GM12878 (cell line): ENCODE measurements at places on chromosomes 11 and 22. TPM values are rescaled to one million over a fixed set of nuclear protein-coding genes. Genes with fewer than 3 reads are reported as not detected.

The TIMP3 gene
- 0.40 and 0.74 TPM in 2 replicates for total RNA-seq

The PKDREJ gene
- not detected in 2 replicates for total RNA-seq

The OR52A1 gene
- total RNA-seq = not detected in 2 replicates

The SLC22A25 gene
- total RNA-seq = 0.08 TPM in 1 of 2 replicates, not detected in the other

The KDM4E gene
- not detected in 2 replicates for total RNA-seq

GRCh38 chr11:57764566-57764965 is 3.0 kb downstream of the CTNND1 start:
- H3K4me3 ChIP-seq = peak overlapping the region; percentile 70
- no peaks in the 10 kb centered on the region for H3K36me3 ChIP-seq
- H3K4me1 ChIP-seq = no peaks in the 10 kb centered on the region
- DNase-seq = no peak

DNA sequence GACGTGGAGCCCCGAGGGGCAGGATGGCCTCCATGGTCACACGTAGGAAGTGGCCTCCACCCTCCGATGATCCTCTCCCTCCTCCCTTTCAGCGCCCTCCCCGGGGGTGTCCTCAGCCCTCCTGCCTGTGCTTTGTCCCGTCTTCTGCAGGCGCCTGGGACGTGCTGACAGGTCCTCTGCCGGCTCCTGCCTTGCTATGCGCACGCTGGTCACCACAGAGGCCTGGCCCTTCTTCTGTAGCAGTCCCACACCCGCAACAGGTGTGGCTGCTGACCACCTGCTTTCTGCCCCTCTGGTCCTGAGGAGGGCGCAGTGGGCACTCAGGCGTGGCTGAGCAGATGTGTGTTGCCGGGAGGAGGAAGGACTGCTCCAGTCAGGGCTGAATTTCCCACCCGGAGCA is 27.7 kb upstream of the PPP6R3 start:
- H3K27ac ChIP-seq = no peak overlapping the region
- no peaks in the 10 kb centered on the region for H3K27me3 ChIP-seq
- H3K4me3 ChIP-seq = no peak overlapping the region
- DNase-seq = no peak
- H3K4me1 ChIP-seq = no peaks in the 10 kb centered on the region
- peaks cover 16% of the 10 kb centered on the region for H3K36me3 ChIP-seq

DNA sequence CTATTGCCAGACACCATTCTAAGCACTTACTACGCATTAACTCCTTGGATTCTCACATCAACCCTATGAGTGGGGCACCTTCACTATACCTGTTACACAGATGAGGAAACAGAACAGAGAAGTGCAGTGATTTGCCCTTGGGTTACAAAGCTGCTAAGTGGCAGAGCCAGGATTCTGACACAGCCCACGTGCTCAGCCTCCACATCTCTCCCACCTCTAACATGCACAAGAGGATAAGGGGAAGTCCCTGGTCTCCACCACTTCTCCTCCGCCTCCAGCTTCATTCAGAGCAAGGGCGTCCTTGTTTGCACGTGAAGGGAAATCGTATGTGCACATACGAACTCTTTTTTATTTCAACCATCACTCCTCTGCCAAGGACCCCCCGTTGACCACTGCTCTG is 53.7 kb downstream of the CDON start:
- DNase-seq = no peak
- H3K4me1 ChIP-seq = no peaks in the 10 kb centered on the region
- 0 out of 2 replicates have a peak, but pooled peaks cover 4% of the 10 kb centered on the region for H3K27me3 ChIP-seq
- H3K36me3 ChIP-seq = no peaks in the 10 kb centered on the region

DNA sequence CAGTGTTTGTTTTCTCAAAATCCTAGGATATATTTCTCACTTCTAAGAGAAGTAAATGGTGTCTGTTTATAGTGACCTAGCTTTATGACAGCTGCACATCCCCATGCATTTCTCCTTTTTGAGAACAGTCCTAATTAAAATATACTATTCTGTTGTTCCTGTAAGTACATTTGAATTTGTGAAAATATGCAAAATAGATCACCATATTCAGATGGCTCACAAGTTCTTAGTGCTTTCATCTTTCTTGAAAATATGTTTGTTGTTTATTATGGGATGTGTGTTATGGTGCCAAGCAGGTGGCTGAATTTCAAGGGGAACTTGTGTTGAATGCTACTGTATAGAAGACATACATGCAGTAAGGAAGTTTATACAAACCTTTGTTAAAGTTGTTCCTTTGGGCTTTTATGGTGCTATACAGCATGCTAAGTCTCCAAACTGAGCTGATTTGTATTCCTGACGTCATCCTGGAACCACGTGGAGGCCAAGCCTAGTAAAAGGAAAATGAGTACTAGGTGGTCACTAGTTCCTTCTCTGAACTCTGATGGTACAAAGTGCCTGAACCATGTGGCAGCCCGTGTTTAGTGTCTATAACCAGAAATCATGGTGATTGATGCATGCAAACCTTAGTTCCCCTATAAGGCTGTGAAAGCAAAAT is 7.8 kb upstream of the VSTM5 start:
- H3K27ac ChIP-seq = no peak overlapping the region
- H3K4me3 ChIP-seq = no peak overlapping the region
- H3K27me3 ChIP-seq = no peaks in the 10 kb centered on the region
- no peaks in the 10 kb centered on the region for H3K36me3 ChIP-seq
- no peak for DNase-seq
- no peaks in the 10 kb centered on the region for H3K4me1 ChIP-seq

GRCh38 chr11:31972623-31973022 is 118.3 kb upstream of the RCN1 start:
- H3K27ac ChIP-seq = no peak overlapping the region
- H3K36me3 ChIP-seq = no peaks in the 10 kb centered on the region
- no peak for DNase-seq
- peaks cover 2% of the 10 kb centered on the region; the same call in 1 of the 2 replicates for H3K27me3 ChIP-seq
- H3K4me1 ChIP-seq = no peaks in the 10 kb centered on the region

DNA sequence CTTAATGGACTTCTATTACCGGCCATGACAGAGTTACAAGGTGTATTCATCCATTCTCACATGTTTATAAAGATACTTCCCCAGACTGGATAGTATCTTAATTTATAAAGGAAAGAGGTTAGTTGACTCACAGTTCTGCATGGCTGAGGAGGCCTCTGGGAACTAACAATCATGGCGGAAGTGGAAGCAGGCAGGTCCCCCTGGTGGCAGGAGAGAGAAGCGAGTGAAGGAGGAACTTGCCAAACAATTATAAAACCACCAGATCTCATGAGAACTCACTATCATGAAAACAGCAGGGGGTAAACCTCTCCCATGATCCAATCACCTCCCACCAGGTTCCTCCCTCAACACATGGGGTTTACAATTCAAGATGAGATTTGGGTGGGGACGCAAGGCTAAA is 170.0 kb upstream of the PDGFD start:
- no peaks in the 10 kb centered on the region for H3K27me3 ChIP-seq
- no peak overlapping the region for H3K4me3 ChIP-seq
- H3K36me3 ChIP-seq = no peaks in the 10 kb centered on the region
- H3K4me1 ChIP-seq = no peaks in the 10 kb centered on the region

DNA sequence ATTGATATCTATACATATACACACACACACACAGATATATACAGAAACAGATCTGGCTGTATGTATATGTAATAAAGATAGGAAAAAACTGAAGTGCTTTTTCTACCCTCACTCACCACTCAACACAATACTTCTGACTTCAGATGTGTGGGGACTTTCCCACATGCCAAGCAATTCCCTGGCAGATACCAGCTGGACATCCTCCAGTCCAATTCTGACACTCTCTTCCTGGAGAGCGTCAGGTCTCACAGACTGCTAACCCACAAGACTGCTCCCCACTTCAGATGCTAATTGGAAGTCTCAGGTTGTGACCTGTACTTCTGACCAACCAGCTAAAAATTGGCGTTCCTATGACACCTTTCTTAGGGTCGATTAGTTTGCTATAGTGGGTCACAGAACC is 140.6 kb downstream of the ATG16L2 start:
- DNase-seq = peak; percentile 41
- H3K4me3 ChIP-seq = no peak overlapping the region
- peaks cover 8% of the 10 kb centered on the region; the same call in 1 of the 2 replicates for H3K36me3 ChIP-seq

DNA sequence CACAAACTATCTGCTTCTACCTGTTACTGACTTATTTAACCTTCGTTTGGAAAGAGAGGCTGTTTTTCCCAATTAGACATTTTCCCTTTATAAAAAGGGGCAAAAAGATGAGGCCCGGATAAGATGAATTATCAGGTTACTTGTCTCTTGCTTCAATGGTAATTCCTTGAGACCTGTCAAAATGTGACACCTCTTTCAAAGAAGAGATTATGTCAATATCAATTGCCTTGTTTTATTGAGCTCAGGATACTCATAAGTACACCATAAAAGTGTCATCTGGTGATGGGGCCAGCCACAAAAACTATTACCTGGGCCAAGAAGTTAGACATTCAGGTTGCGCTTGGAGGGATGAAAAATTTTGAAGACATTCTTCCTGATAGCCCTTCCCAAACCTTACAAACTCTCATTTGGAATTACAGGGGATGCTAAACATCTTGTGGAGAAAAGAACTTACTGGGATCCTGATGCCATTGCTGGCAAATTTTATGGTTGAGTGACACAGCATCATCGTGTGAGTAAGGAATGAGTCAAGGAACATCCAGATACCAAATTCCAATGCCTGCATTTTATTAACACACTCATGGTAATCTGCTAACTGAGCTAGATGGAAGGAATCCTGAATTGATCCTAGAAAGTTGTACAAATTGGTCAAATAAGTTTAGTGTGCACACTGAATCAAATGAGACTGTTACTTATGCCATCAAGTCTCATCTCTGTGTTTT is 1071.2 kb downstream of the LRRC4C start:
- no peaks in the 10 kb centered on the region for H3K27me3 ChIP-seq
- no peak overlapping the region for H3K27ac ChIP-seq
- H3K4me3 ChIP-seq = no peak overlapping the region
- H3K36me3 ChIP-seq = no peaks in the 10 kb centered on the region

- DNase-seq = no peak
- H3K4me3 ChIP-seq = no peak overlapping the region
- no peaks in the 10 kb centered on the region for H3K4me1 ChIP-seq
- peaks cover 2% of the 10 kb centered on the region; the same call in 1 of the 2 replicates for H3K27me3 ChIP-seq
These were observed 94.2 kb upstream of the RTL6 start for GRCh38 chr22:44592126-44592823.

GRCh38 chr11:132588366-132588765 is 943.9 kb downstream of the OPCML start:
- no peak overlapping the region for H3K27ac ChIP-seq
- DNase-seq = no peak
- no peaks in the 10 kb centered on the region for H3K27me3 ChIP-seq
- no peaks in the 10 kb centered on the region for H3K36me3 ChIP-seq

- no peak for DNase-seq
- peak overlapping the region; percentile 61; the same call in 1 of the 2 replicates for H3K4me3 ChIP-seq
- no peaks in the 10 kb centered on the region for H3K27me3 ChIP-seq
These were observed 31.6 kb upstream of the MYH9 start for GRCh38 chr22:36419177-36419911.
